Activated naive CD8-positive, alpha-beta T cell treated with anti-CD3 and anti-CD28 coated beads for 36 hours (primary cell): ENCODE measurements at places on chromosomes 7 and 10. TPM values are rescaled to one million over a fixed set of nuclear protein-coding genes. Genes with fewer than 3 reads are reported as not detected.
A peak's percentile ranks its signal among the peaks of the same experiment; 100 is the strongest.

DLX6 gene
- total RNA-seq, result not detected

BUB3 gene
- 257 TPM for total RNA-seq

DNA sequence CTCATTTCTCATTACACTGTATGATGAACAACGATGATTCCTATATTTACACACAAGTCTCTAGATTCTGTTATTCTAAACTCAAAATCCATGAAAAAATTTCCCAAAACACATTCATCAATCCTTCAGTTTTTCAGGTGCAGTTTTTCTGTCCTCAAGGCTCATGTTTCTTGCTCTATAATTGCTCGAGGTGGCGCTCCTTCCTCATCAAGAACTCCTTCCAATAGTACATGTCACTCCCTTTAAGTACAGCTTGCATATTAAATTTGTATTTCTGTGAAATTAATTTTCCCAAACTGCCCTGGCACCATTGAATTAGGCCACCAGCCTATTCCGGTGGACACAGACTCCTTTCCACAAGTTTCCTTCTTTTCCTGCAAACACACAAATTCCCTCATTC is 188.7 kb upstream of the MINDY3 start:
- H3K4me1 ChIP-seq, result no peaks in the 10 kb centered on the region
- H3K27ac ChIP-seq, result no peak overlapping the region
- H3K4me3 ChIP-seq, result no peak overlapping the region
- no peaks in the 10 kb centered on the region for H3K36me3 ChIP-seq

TRPV6 gene
- total RNA-seq, result not detected

DNA sequence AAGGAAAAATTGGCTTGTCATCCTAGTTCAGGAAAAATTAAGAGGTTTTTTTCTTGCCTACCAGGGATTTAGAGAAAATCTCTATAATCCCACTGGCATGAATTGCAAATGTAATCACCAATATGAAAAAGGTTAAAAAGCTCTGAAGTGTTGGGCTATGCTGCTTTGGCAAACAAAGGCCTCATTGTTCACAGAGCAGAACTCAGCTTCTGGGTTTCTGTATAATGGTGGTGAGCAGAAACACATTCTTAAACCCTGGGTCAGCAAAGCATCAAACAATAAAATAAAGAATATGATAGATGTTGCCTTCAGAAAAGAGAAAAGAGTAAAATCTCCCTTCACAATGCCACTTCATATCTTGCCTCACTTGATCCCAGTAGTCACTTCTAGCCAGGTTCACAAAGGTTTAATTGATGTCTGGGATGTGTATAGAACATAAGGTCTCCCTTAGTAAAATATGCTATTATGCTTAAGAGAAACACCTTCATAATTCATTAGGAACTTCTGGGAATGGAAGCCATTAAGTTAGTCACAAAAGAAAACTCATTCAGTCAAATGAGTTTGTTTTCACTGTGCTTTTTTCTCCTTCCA is 1255.5 kb upstream of the PHF14 start:
- no peaks in the 10 kb centered on the region for H3K27me3 ChIP-seq
- DNase-seq, result no peak
- no peaks in the 10 kb centered on the region for H3K4me1 ChIP-seq
- H3K4me3 ChIP-seq, result no peak overlapping the region
- no peaks in the 10 kb centered on the region for H3K36me3 ChIP-seq
- no peak overlapping the region for H3K27ac ChIP-seq

DNA sequence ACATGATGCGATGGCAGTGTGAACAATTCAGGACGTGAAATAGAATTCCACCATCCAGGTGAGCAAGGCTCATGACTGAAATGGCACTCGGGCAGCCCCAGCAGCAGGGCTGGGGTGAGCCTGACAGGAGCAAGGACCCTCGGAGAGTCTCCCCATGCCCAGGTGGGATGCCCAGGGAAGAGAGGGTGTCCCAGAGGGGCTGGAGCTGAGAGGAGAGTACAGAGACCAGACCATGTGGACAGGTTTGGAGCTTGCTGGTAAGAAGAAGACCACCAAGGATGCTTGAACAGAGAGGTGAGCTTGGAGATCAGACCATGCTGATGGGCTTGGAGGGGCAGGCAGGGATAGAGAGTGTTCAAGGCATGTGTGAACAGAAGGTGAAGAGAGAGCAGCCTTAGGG is 83.3 kb downstream of the RAMP3 start:
- no peaks in the 10 kb centered on the region for H3K36me3 ChIP-seq
- H3K4me3 ChIP-seq, result no peak overlapping the region
- peaks cover 48% of the 10 kb centered on the region for H3K27me3 ChIP-seq
- H3K4me1 ChIP-seq, result no peaks in the 10 kb centered on the region

DNA sequence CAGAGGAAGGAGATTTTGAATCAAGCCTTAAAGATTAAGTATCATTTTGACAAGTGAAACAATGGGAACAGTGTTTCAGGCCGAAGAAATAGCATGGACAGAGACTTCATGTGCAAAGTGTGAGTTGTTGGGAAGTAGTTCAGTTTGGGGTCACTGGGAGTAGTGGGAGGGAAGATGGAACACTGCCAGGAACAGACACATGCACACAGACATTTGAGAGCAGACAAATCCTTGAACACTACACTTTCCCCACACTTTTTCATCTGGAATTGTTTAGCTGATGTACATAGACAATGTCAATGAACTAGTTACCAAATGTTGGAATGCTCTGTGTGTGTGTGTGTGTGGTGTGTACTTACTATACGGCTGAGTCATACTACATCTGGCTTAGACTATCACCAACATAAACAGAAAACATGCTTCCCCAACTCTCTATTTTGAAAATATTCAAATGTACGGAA is 52.4 kb upstream of the LRRC17 start:
- H3K27me3 ChIP-seq, result no peaks in the 10 kb centered on the region
- no peak overlapping the region for H3K27ac ChIP-seq
- H3K4me1 ChIP-seq, result no peaks in the 10 kb centered on the region
- H3K36me3 ChIP-seq, result no peaks in the 10 kb centered on the region
- no peak overlapping the region for H3K4me3 ChIP-seq
- DNase-seq, result no peak

DNA sequence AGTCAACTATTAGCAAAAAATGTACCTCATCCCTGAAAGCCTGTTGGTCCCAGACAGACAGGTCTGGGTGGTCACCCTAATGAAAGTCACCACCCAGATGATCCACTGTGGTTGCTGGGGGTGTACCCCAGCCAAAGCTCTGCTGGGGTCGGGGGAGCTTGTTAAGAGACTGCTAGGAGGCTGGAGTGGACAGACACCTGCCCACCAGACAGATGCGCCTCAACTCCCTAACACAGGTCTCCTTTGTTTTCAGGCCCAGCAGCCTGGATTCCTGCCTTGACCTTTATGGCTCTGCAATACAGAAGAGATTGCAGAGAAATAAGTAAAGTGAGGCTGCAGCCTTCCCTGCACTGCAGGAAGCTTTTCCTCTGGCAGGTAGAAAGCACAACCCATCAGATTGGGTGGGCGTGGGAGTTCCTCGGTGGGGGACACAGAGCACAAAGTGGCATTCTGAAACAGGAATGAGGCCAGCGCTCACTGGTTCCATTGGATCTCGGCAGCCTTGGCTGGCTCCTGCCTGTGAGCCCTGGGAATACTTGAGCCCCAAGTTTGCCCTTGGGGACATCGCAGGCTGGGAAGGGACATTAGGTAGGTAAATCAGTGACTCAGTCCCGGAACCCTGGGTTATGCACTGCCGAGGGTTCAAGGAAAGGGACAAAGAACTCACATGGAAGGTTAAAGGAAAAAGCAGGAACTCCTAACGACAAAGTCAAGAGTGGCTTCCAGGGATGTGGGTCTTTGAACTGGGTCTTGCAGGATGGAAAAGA is 18.0 kb upstream of the ZNF488 start:
- no peak overlapping the region for H3K27ac ChIP-seq
- no peak for DNase-seq
- no peaks in the 10 kb centered on the region for H3K36me3 ChIP-seq
- no peaks in the 10 kb centered on the region for H3K4me1 ChIP-seq

DNA sequence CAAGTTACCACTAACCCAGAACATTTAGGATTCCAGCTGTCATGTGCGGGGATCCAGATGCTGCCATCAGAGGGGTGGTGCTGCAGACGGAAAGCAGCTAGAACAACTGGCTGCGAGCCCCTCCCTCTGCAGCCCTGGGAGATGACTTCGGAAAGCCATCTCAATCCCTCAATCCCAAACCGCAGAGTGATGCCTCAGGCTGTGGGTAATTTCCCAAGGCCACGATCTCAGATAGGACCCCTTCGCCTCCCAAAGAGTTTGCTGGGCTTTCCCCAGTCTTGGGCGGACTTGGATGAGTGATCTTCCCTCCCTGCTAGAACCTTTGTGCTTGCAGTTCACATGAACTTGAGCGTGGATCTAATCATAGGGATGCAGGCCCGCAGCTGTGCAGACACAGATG is 71.3 kb upstream of the EN2 start:
- no peaks in the 10 kb centered on the region for H3K36me3 ChIP-seq
- H3K27ac ChIP-seq, result no peak overlapping the region
- H3K27me3 ChIP-seq, result peaks cover 62% of the 10 kb centered on the region
- no peak for DNase-seq
- peaks cover 3% of the 10 kb centered on the region for H3K4me1 ChIP-seq
- H3K4me3 ChIP-seq, result no peak overlapping the region

TFEC gene
- total RNA-seq, result 0.16 TPM

GRCh38 chr7:1593091-1593866 is 23.4 kb upstream of the PSMG3 start:
- H3K4me3 ChIP-seq, result no peak overlapping the region
- peak; percentile 29 for DNase-seq
- no peak overlapping the region for H3K27ac ChIP-seq
- no peaks in the 10 kb centered on the region for H3K36me3 ChIP-seq
- peaks cover 19% of the 10 kb centered on the region for H3K4me1 ChIP-seq
- H3K27me3 ChIP-seq, result peaks cover 29% of the 10 kb centered on the region

GRCh38 chr10:124589491-124590041 is 127.9 kb downstream of the LHPP start:
- H3K27me3 ChIP-seq, result no peaks in the 10 kb centered on the region
- H3K36me3 ChIP-seq, result peaks cover 5% of the 10 kb centered on the region
- H3K27ac ChIP-seq, result no peak overlapping the region
- no peak overlapping the region for H3K4me3 ChIP-seq
- no peak for DNase-seq

DNA sequence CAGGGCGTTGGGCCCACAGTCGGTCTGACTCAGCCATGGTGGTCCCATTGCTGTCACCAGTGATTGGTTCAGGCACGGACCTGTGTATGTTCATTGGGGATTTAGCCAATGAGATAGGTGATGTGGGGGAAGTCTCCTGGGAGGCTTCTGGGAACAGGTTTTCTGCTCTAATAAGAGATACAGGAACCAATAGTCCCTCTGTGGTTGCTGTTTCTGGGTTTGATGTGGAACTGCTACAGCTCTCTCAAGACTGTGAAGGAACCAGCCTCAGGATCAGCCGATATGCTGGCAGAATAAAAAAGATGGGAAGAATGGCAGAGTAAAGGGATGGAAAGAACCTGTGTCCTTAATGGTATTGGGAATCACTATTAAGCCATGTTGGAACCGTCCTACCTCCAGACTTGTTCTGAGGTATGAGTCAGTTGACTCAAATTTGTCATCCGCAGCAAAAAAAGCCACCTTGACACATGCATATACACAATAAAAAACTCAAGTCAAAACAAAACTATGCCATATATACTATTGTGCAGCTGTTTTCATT is 70.6 kb downstream of the MCMBP start:
- no peaks in the 10 kb centered on the region for H3K27me3 ChIP-seq
- no peak overlapping the region for H3K4me3 ChIP-seq
- H3K36me3 ChIP-seq, result peaks cover 16% of the 10 kb centered on the region
- no peaks in the 10 kb centered on the region for H3K4me1 ChIP-seq

GRCh38 chr10:72935361-72935760 is 19.2 kb downstream of the PLA2G12B start:
- H3K4me1 ChIP-seq, result no peaks in the 10 kb centered on the region
- peaks cover 3% of the 10 kb centered on the region for H3K27me3 ChIP-seq
- H3K4me3 ChIP-seq, result no peak overlapping the region

DNA sequence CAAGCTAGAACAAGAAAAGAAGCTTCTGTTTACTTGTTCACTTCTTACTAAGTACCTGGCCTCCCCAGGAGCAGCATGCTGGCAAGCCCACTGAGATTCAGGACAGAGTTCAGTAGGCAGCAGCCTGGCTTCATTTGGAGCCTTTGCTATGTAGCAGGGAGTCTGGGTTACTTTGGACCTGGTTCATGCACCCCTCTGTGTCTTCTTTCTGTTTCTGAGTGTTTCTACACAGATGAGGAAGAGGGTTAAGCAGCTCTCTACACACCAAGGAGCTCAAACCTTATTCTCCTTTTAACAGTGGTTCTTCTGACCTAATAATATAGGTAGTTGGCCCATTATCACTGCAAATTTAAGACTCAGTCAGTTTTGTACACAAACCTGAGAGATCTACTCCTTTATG is 152.9 kb downstream of the ARID5B start:
- H3K4me1 ChIP-seq, result peaks cover 54% of the 10 kb centered on the region
- peak overlapping the region; percentile 87 for H3K27ac ChIP-seq
- H3K27me3 ChIP-seq, result no peaks in the 10 kb centered on the region
- no peak overlapping the region for H3K4me3 ChIP-seq

GRCh38 chr7:8433477-8434289 is at the start of gene NXPH1:
NXPH1 (plus strand) TSS chr7:8433609.
- no peak within 1 kb of the TSS for H3K27ac ChIP-seq
- H3K36me3 ChIP-seq, result peaks cover 2% of the 10 kb centered on the region
- peaks cover 74% of the 10 kb centered on the region for H3K27me3 ChIP-seq

GRCh38 chr10:17512341-17513001 is 58.1 kb upstream of the ST8SIA6 start:
- no peak overlapping the region for H3K27ac ChIP-seq
- DNase-seq, result no peak
- peaks cover 11% of the 10 kb centered on the region for H3K4me1 ChIP-seq
- H3K36me3 ChIP-seq, result peaks cover 2% of the 10 kb centered on the region
- H3K4me3 ChIP-seq, result no peak overlapping the region
- peaks cover 8% of the 10 kb centered on the region for H3K27me3 ChIP-seq

GRCh38 chr7:67525588-67525987 is 529.0 kb downstream of the TYW1 start:
- no peaks in the 10 kb centered on the region for H3K4me1 ChIP-seq
- no peaks in the 10 kb centered on the region for H3K36me3 ChIP-seq
- no peak overlapping the region for H3K27ac ChIP-seq
- DNase-seq, result no peak

GRCh38 chr7:113809581-113809980 is 109.2 kb downstream of the PPP1R3A start:
- H3K4me3 ChIP-seq, result no peak overlapping the region
- H3K4me1 ChIP-seq, result no peaks in the 10 kb centered on the region
- H3K36me3 ChIP-seq, result no peaks in the 10 kb centered on the region
- DNase-seq, result no peak
- no peaks in the 10 kb centered on the region for H3K27me3 ChIP-seq

GRCh38 chr7:19530261-19530660 is 178.6 kb downstream of the POLR1F start:
- H3K27me3 ChIP-seq, result no peaks in the 10 kb centered on the region
- no peak for DNase-seq
- no peaks in the 10 kb centered on the region for H3K4me1 ChIP-seq
- H3K36me3 ChIP-seq, result no peaks in the 10 kb centered on the region
- no peak overlapping the region for H3K27ac ChIP-seq

GRCh38 chr7:98981701-98982100 is 103.4 kb downstream of the TRRAP start:
- DNase-seq, result no peak
- H3K36me3 ChIP-seq, result peaks cover 44% of the 10 kb centered on the region
- no peaks in the 10 kb centered on the region for H3K27me3 ChIP-seq
- H3K4me3 ChIP-seq, result no peak overlapping the region

GRCh38 chr10:96313344-96313743 is 9.1 kb downstream of the DNTT start:
- peaks cover 2% of the 10 kb centered on the region for H3K4me1 ChIP-seq
- no peak for DNase-seq
- H3K36me3 ChIP-seq, result no peaks in the 10 kb centered on the region
- H3K27me3 ChIP-seq, result no peaks in the 10 kb centered on the region

CDC14C gene
- not detected for total RNA-seq

PLEKHS1 gene
- total RNA-seq, result not detected

GRCh38 chr10:92756201-92757065 is 66.7 kb downstream of the HHEX start:
- H3K4me1 ChIP-seq, result peaks cover 11% of the 10 kb centered on the region
- H3K36me3 ChIP-seq, result no peaks in the 10 kb centered on the region
- DNase-seq, result no peak
- no peak overlapping the region for H3K27ac ChIP-seq
- H3K27me3 ChIP-seq, result no peaks in the 10 kb centered on the region
- no peak overlapping the region for H3K4me3 ChIP-seq
